Retinal pigment epithelial cell (primary cell): ENCODE measurements at places on chromosomes 6 and 20.

- no peak for DNase-seq
Observed at GRCh38 chr20:48211847-48212246, 426.6 kb upstream of the SULF2 start.

- no peak for DNase-seq
Observed at GRCh38 chr6:6826961-6827360, 238.4 kb downstream of the LY86 start.

DNA sequence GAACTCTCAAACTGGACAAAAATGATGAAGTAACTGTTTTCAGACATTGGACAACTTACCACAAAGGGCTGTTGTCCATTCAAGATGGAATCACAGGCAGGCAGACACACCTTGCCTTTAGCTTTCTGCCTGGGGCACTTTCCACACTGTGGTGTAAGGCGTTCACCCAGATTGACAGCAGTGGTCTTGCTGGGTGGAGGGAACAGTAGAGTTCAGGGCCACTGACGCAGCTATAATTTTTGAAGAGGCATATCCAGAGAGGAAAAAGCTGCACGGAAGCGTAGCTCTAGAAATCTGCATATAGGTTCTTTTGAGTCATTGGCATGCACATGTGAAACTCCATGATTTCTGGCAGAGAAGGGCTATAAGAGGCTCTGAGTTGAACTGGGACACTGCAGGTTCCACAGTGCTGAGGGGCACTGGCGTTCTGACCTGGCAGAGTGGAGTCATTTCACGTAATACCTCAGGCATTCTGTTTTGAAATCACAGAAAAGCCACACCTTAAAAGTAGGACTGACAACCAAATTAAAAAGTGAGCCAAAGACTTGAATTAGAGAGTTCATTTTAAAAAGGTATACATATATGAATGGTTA is 105.0 kb upstream of the EDN1 start:
- no peak for DNase-seq

DNA sequence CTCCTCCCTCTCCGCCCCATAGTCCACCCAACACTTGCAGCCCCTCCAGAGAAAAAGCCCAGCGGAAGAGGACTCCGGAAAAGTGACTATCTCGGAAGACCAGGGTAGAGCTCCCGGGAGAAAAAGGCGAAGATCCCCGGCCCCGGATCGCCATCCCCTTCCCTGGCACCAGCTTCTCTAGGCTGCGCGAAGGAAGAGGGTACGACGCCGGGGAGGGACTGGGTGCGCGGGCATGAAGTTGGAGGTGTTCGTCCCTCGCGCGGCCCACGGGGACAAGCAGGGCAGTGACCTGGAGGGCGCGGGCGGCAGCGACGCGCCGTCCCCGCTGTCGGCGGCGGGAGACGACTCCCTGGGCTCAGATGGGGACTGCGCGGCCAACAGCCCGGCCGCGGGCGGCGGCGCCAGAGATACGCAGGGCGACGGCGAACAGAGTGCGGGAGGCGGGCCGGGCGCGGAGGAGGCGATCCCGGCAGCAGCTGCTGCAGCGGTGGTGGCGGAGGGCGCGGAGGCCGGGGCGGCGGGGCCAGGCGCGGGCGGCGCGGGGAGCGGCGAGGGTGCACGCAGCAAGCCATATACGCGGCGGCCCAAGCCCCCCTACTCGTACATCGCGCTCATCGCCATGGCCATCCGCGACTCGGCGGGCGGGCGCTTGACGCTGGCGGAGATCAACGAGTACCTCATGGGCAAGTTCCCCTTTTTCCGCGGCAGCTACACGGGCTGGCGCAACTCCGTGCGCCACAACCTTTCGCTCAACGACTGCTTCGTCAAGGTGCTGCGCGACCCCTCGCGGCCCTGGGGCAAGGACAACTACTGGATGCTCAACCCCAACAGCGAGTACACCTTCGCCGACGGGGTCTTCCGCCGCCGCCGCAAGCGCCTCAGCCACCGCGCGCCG is 822 bp downstream of the FOXQ1 start:
- DNase-seq = no peak

- no peak for DNase-seq
Observed at GRCh38 chr20:9523636-9524035, 9.2 kb downstream of the LAMP5 start.

GRCh38 chr6:89350281-89350966 is 2.1 kb downstream of the UBE2J1 start:
- DNase-seq = no peak

DNA sequence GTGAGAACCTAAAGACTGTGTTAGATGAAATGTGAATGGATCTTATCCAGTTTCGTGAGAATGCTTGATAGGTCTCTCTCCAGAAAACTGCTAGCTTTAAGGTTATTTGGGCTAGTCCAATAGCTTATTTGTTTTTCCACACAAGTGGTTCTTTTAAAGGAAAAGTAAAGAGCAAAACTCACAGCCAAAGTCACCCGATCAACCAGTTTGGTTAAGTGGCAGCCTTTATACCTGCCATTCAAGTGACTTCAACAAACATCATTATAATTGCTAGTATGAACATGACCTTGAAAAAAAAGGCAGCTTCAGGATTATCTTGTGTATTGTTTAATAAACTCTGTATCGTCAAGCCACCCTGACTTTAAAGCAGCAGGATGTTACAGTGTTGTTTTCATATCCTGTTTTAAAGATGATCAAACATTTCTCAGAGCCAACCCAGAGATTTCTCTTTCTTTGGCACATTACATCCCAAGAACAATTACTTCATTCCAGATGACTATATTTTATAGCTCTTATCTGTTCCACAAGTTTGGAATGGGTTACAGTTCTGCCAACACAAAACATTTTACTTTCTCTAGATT is 253.4 kb downstream of the EPHA7 start:
- DNase-seq = no peak

DNA sequence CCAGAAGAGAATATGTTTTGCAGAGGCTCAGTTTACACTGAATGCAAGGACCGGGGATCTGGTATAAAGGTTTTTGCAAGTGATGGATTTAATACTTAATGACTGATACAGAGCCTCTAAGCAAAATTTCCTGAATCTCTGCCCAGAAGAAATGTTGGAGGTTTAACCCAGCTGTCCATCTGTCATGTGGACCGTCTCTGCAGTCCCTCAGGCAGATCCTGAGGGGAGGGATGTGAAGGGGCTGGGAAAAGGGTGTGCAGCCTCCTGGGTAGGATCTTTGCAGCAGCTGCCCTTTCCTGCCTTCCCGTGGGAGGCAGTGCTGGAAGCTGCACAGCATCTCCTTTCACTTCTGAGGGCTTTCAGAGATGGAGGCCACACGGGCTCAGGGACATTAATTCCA is 207.0 kb downstream of the SLC24A3 start:
- DNase-seq = no peak

DNA sequence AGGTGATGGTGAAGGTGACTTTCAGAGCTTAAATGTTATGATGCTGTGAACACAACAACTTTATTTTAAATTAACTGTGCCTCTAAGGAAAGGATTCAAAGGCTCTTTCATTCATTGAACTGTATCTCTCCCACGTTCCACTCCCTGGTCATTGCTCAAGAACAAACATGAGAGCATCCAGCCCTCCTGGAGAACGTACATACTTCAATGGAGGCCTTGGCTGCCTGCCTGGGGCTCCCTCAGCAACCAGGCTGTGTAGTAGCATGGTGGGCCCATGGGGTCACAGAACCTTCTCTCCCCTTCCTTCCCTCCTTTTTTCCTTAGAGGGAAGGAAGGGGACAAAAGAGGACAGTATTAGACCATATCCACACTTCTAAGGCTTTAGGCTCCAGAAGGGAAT is 234.3 kb downstream of the CDC5L start:
- no peak for DNase-seq

GRCh38 chr20:58613061-58613854 is 37.8 kb upstream of the STX16 start:
- no peak for DNase-seq

- no peak for DNase-seq
Observed at GRCh38 chr6:111686932-111687266, 81.2 kb upstream of the TRAF3IP2 start.

- DNase-seq = no peak
Observed at GRCh38 chr20:10659651-10660601, 13.9 kb downstream of the JAG1 start.

DNA sequence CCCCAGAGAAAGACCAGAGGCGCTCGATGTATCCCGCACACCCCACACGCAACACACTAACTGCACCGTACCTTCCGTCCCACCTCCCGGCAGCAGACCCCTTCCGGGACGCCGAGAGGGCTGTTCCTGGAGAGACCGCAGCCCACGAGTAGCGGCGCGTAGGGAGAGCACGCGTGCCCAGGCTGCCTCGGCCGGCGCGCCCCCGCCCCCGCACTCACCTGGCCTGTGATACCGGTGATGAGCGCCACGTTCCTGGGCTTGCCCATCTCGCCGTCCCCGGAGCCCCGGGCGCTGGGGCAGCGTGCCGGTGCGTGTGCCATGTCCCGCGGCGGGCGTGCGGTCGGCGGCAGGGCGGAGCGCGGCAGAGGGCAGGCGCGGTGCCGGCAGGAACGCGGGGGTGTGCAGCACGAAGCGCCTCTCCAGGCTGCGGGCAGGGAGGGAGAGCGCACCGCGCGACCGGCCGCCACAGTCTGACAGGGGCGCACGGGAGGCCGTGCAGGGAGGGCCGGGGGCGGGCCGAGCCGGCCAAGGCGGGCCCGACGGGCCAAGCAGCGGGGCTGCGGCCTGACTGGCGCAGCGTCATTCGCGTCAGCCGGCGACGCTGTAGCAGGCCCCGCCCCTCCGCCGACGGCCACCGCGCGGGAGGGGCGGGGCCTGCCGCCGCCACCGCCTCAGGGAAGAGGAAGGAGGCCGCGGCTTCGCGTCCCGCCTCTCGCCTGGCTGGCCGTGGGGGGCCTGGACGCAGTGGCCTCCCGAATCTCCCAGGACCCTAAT is at the start of gene GMDS:
Gene GMDS (minus strand): TSS at position 503 of the 774 bp plus-strand sequence.
- peak; percentile 46 for DNase-seq

- no peak for DNase-seq
Observed at GRCh38 chr6:29992807-29993206, 50.5 kb downstream of the HLA-A start.

DNA sequence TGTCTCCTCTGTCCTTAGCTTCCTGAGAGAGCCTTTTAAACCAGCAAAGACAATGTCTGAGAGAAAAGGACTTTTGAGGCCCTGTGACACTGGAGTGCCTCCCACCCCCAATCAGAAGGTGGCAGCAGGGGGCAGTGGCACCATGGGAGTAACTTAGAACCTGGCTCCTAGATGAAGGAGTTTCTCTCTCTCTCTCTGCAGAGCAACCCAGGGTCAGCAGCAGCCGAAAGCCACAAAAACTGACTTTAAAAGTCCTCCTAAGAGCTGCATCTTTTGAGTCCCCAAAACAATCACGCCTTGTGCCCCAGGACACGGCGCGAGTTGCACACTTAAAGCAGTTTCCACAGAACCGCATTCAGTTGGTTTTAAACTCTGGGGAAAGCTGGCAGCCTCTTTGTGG is 5.3 kb upstream of the TCP11 start:
- no peak for DNase-seq

DNA sequence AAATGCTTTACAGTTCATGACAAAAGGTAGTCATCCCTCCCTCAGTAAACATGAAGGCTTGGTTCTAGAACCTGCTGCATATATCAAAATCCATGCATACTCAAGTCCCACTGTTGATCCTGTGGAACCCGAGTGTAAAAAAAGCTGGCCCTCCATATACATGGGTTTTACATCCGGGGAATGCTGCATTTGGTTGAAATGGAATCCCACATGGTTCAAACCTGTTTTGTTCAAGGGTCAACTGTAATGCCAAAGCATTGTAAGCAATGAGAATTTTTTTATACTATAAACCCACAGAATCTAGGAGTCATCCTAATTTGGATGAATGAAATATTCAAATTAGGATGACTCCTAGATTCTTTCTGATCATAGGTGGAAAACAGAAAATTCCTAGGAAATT is 5.9 kb upstream of the HDAC2 start:
- no peak for DNase-seq

DNA sequence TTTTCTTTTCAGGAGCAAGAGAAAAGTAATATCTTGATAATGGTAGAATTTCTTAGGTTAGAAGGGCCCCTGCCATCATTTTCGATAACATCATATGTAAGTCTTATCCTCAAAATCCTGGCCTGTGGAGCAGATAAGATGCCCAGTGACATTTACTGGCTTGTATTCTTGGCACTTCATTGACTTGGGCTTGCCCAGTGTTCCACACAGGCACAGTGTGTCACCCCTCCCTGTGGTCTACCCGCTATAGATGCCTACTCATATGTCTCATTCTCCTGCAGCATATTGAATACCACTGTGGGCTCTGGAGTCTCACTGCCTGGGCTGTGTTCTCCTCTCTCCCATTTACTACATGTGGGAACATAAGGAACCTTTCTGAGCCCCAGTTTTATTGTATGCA is 105.0 kb downstream of the GRM1 start:
- no peak for DNase-seq

DNA sequence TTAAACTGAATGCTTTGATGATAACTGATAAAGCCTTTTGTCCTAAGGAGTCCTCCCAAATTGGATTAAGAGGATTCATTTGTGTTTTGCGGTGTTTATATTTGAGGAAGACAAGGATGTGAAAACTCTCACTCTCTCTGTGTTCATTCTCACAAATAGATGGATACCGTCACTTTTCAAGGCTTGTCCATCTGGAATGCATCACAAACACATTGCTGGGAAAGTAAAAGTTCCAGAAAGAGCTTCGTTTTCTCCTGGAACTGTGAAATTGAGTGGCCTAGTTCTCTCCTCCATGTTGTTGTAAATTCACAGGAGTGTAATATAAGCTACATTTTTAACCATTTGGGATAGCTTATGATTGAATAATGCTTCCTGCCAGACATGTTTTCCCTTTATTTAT is 581.6 kb upstream of the FLRT3 start:
- no peak for DNase-seq

- peak; percentile 38 for DNase-seq
Observed at GRCh38 chr6:150078788-150079187, 9.9 kb upstream of the ULBP3 start.

- DNase-seq = no peak
Observed at GRCh38 chr6:162068340-162068739, 659.2 kb downstream of the PRKN start.

DNA sequence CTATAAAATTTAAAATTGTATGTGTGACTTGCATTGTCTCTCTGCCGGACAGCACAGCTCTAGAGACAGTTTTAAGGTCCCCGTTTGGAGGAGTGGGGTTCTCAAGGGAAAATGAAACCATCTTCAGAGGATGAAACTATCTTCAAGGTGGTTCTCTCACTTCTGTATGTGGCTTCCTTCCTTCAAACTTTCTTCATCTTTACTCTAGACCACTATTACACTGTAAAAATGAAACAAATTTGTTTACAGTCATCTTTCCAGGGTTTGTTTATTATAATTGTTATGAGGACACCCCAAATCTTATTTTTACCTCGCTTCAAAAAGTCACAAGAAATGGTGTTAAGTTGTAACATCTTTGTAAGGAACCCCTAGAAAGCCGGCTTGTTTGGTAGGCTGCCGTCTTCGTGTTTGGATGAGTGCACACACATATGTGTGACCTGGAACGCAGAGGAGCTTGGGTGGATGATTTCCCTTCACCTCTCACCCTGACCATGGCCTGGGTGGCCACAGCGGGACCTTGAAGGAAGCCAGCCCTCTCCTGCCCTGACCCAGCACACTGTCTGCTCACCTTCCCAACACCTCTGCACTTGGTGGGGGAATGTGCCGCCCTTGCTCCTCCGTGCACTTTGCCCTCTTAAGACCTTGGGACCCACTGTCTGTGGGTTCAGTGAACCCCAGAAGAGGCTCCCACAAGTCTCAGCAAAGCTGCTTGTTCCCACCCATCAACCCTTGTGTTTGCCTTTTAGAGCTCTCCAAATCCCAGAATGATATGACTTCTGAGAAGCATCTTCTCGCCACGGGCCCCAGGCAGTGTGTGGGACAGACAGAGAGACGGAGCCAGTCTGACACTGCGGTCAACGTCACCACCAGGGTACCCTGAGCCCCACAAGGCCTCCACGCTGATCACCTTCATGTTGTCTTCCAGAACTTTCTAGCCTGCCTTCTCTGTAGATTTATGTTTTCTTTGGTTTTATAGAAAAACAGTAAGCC is 67.8 kb downstream of the SYTL3 start:
- DNase-seq = no peak
